ENCODE measurements at places on chromosomes 11 and 22.

GRCh38 chr11:42674436-42674835 lies 637.4 kb upstream of the API5 start:
- ATAC-seq = no peak

GRCh38 chr11:76318744-76319384 lies 62.1 kb downstream of the THAP12 start:
- peak; percentile 94 for ATAC-seq

DNA sequence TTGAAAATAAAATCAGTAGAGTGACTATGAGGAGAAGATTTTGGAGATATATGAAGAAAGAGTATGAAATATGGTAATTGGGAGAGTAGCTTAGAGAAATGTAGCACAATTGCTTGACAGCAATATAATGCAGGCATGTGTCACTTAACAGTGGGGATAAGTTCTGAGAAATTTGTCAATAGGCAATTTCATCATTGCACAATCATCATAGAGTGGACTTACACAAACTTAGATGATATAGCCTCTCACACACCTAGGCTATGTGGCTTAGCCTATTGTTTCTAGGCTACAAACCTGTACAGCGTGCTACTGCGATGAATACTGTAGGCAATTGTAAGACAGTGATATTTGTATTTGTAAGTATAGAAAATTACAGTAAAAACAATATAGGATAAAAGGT lies 573.6 kb downstream of the JRKL start:
- ATAC-seq = no peak

DNA sequence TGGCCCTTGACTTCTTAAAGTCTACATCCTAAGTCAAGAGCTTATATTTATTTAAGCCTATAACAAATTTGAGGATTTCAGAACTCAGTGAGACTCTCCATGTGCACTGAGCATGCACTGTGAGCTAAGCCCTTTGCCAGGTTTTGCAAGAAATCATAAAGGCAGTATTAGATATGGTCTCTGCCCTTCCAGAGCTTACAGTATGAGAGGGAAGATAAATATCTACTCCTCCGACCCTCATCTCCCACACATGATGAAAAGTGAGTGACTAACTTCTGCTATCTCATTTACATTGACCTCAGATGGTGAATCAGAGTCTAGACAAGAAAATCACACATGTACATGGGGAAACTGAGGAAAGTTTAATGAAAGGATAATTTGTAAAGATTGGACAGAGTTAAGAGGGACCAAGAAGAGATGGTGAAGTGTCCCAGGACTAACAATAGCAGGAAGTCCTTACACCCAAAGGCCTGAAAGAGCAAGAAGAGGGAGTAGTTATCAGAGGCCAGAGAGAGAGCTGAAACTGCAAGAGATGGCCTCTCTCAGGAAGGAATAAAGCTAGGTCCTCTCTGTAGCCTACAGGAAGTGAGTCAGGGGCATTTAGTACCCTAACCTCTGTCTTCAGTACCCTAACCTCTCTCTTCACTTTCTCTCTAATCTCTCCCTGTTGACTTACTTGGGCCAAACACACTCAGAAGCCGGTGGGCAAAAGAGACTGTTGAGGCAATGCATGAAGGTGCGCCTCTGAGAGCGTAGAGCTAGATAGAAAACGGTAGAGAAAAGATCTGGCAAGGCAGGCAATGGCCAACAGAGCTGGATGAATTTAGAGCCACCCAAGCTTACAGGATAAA lies 23.0 kb upstream of the BLID start:
- no peak for ATAC-seq

DNA sequence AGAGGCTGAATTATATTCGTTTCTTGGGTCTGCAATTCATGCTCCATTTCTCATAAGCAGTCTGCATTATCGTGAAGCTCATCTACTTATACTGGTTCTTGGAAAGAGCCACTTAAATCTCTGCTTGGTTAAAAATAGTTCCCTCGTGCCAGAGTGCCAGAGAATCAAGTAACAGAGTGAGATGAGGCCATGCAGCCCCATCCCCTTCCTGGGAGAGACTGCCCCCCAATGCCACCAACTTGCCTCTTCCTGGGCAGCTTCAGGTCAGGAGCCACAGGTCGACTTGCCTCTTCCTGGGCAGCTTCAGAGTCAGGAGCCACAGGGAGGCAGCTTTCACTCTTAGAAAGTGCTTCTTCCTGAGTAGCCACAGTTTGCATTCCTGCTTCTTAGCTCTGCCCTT lies 223.9 kb upstream of the ZBED5 start:
- ATAC-seq = no peak

DNA sequence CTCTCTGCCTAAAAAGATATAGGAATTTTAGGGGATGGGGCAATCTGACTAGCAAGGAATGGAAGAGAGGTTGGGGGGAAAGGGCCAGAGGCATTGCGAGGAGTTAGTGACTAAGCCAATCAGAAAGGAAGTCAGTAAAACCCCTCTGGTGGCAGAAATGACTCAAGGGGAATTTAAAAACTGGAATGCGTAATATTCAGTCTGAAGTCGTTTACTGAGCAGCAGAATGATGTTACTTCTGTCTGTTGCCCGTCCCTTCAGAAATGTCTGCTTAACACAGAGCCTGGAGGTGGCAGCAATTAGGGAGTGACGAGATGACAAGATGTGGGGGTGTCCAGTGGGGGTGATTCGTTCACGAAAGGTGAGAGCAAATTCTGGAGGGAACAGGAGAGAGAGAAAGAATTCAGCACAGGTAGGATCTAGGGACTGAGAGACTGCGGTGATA lies 107.7 kb upstream of the CLMP start:
- peak; percentile 77 for ATAC-seq

- no peak for ATAC-seq
Measured at GRCh38 chr11:130034236-130034635, 31.6 kb upstream of the PRDM10 start.

GRCh38 chr11:99814021-99814420 lies 793.3 kb downstream of the CNTN5 start:
- ATAC-seq = no peak

- ATAC-seq = no peak
Measured at GRCh38 chr11:46055371-46055770, 65.9 kb downstream of the PHF21A start.
